ENCODE measurements at places on chromosomes 2 and 18. TPM values are rescaled to one million over a fixed set of nuclear protein-coding genes. Genes with fewer than 3 reads are reported as not detected.

DNA sequence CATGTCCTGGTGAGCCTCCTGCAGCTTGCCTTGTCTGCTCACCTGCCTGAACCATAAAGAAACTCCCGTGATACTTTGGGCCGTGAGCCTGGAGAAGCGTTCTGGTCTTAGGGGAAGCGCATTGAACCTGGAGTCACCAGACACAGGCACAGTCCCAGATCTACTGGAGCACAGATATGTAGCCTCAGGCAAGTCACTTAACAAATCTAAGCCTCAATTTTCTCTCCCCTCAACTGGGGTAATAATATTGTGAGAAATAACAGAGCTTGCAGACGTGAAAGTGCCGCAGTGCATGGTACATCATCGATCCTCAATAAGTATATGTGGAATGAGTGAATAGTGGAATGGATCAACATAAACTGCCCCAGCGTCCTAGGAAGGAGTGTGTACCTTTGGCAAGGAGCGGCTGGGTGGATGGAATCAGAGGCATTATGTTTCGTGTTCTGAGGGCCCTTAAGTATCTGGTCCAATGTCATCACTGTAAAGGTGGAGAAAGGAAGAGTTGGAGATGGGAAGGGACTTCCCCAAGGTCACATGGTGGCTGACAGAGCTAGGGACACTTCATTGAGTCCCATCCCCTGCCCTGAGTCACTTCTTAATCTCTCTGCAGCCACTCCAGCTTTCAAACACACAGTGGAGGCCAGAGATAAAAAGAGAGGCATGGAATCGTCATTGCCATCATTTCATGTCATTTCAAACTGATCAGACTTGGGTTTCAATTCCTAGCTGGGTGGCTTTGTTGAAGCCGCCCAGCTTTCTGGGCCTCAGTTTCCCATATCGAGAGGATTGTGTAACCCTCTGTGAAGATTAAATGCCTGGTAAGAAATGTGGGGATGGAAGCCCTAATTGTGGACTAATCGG, 172.4 kb downstream of the DDX1 start:
- DNase-seq = no peak

- DNase-seq = peak; percentile 64
Measured at GRCh38 chr2:202494300-202495229, 118.4 kb downstream of the BMPR2 start.

DNA sequence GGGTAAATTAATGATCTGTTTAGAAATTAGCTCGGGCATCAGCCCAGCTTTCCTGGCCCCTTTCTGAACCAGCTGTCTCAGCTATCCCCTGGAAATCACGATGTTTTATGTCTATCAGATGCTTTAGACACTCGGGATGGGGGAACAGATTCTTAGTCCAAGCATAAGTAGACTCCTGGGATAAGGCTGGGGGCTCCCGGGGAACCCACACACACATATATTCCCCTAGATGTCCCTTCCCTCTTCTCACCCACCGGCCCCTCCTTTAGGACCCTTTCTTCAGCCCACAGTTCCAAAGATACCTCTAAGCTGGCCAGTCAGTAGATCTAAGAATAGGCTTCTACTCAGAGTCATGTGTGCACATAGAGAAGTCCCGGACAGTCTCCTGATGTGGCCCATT, 151.5 kb upstream of the COPS8 start:
- DNase-seq = no peak

Gene LDLRAD4
- 0.43 TPM for total RNA-seq

Gene SH3BP4
- total RNA-seq = 35.5 TPM

- no peak for DNase-seq
Measured at GRCh38 chr2:159706385-159706980, 5.8 kb upstream of the MARCHF7 start.

- DNase-seq = no peak
Measured at GRCh38 chr2:69616755-69617154, 26.8 kb downstream of the AAK1 start.

- DNase-seq = no peak
Measured at GRCh38 chr2:45652090-45653031, 886 bp downstream of the PRKCE start.

GRCh38 chr2:84458551-84459017, 496 bp downstream of the SUCLG1 start:
- DNase-seq = peak; percentile 34

- DNase-seq = no peak
Measured at GRCh38 chr2:119841550-119841949, 81.8 kb downstream of the PTPN4 start.

GRCh38 chr2:223418604-223419199, 183.5 kb downstream of the SCG2 start:
- no peak for DNase-seq

DNA sequence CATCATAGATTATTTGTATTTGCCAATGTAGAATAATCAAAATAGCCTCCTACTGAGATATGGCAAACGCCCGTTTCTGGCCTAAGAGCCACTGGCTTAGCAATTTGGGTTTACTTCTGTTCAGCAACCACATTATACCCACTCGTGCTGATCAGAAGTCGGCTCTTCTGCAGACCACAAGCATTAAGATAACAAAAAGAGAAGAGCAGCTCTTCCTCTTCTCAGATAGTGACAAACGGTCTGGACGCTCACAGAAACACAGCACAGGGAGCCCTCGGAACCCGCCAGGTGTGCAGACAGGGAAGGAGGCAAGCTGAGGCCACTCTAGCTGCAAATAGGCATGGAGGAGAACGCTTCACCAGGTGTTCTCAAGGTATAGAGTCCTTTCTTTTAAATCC, 164.0 kb downstream of the HDAC4 start:
- no peak for DNase-seq

DNA sequence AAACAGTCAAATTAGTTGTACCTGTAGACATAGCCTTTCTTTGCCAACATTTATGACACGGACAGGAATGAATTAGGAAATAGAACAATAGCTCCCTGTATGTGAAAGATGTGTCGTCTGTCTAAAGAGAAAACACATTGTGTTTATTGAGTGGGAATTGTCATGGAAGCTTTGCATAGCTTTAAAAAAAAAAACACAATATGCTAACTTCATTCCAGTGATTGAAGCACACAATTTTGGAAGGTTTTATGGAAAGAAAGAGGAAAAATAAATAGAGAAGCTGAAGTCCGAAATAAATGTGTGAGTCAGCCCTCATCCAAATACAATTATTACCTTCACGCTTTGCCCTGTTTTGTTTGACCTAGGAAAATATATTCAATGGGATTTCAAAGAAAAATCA, 1095.7 kb downstream of the TSN start:
- DNase-seq = no peak

All from SJCRH30 (cell line).